Aorta (tissue), 5 donors: ENCODE measurements at places on chromosomes 2 and 18.

DNA sequence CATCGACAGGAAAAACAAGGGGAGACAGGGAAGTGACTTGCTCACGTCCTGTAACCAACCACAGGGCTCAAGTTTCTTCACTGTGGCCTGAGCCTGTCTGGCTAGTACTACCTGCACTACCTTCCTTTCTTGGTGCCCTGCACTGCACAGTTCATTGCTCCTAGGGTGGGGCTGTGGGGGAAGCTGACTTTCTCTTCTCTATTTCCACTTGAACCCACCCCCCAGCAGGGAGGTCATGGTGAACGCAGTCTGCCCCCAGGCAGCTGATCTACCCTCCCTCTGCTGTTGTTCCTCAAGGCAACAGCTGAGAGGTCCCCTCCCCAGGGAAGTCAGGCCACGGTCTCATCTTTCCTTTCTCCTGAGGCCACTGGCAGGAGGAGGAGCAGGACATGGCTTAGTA lies 532.1 kb downstream of the SOX11 start:
- H3K27me3 ChIP-seq, result no peaks in the 10 kb centered on the region
- no peak overlapping the region for H3K27ac ChIP-seq
- no peaks in the 10 kb centered on the region for H3K36me3 ChIP-seq
- no peak overlapping the region for H3K4me3 ChIP-seq
- DNase-seq, result no peak

GRCh38 chr2:238379096-238379810 lies 47.5 kb upstream of the ASB1 start:
- no peaks in the 10 kb centered on the region for H3K4me1 ChIP-seq
- DNase-seq, result peak; percentile 79
- peak overlapping the region; percentile 45 for H3K27ac ChIP-seq
- H3K4me3 ChIP-seq, result no peak overlapping the region

DNA sequence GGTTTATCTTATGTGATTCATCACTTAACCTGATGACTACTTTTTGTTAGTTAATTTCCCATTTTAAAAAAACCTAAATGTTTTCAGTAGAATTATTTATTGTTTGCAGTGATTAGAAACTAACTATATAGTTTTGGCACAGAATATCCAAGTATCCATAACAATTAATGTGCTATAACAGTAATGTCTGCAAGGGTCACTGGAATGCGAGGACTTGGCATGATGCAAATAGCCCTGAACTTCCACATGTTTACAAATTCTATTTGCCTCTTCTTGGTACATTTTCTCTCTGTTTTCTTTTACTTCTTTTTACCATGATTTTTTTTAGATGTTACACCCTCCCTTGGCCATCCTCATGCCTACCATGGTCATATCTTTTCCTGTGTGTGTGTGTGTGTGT lies 49.3 kb upstream of the GALNT3 start:
- H3K27me3 ChIP-seq, result no peaks in the 10 kb centered on the region
- no peaks in the 10 kb centered on the region for H3K36me3 ChIP-seq
- DNase-seq, result no peak

- H3K4me3 ChIP-seq, result no peak overlapping the region
- H3K4me1 ChIP-seq, result no peaks in the 10 kb centered on the region
- no peaks in the 10 kb centered on the region for H3K36me3 ChIP-seq
- H3K27me3 ChIP-seq, result no peaks in the 10 kb centered on the region
Observed at GRCh38 chr18:46073474-46074331, 1.6 kb upstream of the PSTPIP2 start.

GRCh38 chr2:156474401-156474800 lies 38.2 kb downstream of the GPD2 start:
- peaks cover 5% of the 10 kb centered on the region for H3K4me1 ChIP-seq
- H3K27ac ChIP-seq, result no peak overlapping the region
- H3K36me3 ChIP-seq, result no peaks in the 10 kb centered on the region
- H3K4me3 ChIP-seq, result no peak overlapping the region
- no peaks in the 10 kb centered on the region for H3K27me3 ChIP-seq
